Stimulated activated CD8-positive, alpha-beta memory T cell treated with anti-CD3 and anti-CD28 coated beads, Interleukin-2, amount 100 ng/mL, for 1 hour (primary cell): ENCODE measurements at places on chromosomes 5 and 9.

DNA sequence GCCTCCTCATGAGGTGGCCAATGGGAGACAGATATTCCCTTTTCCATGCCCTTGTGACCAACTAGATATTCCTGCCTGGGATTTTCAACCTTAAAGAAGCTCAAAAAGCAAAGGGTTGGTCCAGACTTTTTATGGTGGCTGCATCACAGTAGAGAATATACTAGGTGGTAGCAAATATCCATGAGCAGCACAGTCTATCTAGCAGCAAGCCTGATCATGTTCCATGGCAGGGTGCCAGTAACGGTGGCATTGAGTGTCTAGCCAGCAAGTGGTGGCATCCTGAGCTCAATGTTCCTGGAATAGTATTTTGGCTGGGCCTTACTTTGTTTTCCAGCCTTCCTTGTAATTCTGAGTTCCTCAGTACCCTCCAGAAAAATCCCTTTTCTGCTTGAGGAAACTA is 25.8 kb downstream of the CDC25C start:
- no peak for DNase-seq

DNA sequence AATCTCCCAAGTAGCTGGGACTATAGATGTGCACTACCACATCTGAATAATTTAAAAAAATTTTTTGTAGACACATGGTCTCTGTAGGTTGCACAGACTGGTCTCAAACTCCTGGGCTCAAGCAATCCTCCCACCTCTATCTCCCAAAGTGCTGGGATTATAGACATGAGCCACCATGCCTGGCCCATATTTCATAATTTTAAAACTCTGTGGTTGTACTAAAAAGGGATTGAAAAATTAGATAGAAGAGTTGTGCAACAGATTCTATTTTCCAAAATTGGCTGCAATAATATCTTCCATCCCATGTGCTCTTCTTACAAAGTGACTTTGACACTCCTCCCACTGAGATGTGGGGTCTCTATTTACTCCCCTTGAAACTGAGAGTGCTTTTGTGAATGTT is 7.6 kb upstream of the UHRF2 start:
- DNase-seq, result no peak

DNA sequence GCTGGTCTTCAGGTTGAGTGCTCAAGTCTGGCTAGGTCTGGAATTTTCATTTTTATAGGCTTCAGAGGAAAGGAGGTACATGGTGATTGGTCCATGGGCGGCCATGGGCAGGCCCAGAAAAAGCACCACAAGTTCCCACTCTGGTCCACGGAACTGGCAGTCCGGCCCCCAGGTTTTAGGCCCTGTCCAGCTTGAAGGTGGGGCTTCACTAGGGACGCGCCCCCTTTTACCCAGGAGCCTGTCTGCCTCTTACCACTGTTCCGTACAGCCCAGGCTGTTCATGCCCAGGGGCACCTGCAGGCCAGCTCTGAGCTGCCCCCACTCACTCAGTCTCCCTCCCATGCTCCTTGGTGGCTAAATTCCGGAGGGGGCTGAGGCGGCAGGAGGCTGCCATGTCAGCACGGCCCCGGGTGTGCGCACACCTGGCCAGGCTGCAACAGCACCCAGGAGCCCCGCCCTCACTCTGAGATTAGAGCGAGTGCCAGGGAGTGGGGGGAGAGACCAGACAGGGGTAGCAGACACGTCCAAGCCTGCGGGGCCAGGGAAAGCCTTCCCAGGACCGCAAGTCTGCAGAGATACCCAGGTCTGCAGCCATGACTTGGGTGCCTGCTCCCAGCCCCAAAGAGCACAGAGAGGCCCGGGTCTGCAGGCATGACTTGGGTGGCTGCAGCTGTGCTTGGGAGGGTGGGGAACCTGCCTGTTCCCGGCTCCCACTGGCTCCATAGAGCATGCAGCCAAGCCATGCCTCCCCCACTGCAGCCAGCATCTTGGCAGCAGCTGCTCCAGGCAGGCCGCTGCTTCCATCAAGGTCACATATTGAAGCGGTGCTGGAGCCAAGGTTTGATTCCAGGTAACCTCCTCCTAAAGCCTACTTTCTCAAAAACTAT is 390.2 kb upstream of the SGCD start:
- DNase-seq, result no peak

DNA sequence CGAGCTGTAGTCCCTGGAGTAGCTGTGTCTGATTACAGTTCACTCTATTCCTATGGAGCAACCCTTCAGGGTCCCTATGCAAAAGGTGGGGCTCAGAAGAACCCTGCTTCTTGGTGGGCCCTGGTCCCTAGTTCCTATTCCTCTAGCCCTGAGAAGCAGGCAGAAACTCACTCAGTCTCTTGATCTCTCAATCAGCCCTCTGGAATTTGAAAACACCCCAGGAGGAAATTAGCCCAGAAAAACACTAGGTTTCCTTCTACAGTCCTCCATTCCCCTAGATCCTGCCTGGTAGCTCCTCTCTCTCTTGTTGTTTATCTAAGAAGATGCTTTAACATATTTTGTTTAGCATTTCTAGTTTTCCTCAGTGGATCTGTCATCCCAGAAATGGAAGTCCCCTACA is 7.6 kb downstream of the RGS3 start:
- no peak for DNase-seq

GRCh38 chr5:147152086-147152485 is 82.7 kb upstream of the STK32A start:
- no peak for DNase-seq

DNA sequence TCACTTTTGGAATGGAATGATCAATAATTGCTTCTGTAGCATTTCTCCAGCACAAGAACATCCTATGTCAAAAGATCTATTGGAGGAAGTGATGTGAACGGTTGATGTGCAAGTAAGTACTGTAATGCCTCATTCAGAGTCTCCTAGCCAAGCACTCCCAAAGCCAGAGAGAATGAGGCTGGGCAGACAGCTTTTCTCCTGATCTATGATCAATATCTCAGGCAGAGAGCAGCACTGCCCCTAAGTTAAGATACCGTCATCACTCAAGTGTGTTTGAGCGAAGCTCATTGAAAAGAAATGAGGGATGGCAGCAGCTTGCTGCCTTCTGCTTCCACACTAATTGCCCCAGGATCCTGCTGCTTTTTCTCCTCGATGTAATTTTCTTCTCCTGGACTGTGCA is 324.1 kb upstream of the GRAMD2B start:
- no peak for DNase-seq

DNA sequence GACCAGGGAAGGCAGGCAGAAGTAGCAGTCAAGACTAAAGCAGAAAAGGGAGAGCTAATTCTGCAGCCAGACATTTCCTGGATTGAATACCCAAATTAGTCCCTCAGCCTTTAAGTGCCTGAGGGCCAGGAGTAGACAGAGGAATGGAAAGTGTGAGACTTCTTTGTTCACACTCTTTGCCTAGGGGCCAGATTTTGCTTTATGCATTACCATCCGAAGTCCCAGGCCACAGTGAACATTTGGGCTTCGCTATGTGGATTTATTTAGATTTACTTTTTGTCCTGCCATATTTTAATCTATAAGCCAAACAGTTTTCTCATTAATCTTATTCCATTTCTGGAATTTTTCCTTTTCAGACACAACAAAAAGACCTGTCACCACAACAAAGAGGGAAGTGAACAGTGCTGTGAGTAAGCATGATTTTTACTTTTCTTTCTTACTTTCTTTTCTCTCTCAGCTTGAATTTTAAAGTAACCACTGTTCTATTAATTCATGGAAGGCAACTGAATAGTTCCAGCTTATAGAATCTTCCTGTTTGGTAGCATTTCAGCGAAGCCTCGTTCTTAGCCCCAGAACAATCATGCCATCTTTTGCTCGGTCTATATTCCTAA is 52.6 kb downstream of the PDCD1LG2 start:
- no peak for DNase-seq

GRCh38 chr5:153476767-153477166 is 13.7 kb upstream of the GRIA1 start:
- DNase-seq, result no peak

DNA sequence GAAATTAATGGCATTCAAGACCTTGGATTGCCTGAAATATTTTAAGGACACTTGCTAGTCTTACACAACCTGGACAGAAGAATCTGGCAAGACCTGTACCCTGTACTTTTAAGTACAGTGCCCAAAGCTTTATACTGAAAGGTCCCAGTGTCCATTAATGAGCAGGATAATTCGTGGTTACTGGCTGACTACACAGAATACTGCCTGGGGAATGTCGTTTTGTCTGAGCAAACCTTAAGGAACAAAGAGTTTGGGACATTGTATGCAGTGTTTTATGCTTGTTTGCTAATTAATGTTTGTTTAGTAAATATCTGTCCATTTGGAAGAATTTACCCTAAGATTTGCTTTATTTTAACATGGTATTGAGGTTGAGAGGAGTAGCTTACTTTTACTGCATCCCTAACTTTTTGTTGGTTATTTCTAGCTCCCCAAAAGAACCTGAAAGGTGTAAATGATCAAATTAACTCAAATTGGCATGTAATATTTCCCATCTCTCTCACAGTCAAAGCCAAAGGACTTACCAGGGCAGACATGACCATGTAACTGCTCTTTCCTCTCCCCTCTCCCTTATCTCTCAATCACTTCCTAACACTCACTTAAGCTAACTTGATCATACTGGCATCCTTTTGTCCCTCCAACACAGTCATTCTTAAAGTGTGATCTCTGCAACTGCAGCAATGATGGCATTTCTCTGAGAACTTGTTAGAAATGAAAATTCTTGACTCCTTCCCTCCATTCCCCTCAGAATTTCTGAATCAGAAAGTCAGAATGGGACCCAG is 15.7 kb downstream of the RANBP3L start:
- no peak for DNase-seq

DNA sequence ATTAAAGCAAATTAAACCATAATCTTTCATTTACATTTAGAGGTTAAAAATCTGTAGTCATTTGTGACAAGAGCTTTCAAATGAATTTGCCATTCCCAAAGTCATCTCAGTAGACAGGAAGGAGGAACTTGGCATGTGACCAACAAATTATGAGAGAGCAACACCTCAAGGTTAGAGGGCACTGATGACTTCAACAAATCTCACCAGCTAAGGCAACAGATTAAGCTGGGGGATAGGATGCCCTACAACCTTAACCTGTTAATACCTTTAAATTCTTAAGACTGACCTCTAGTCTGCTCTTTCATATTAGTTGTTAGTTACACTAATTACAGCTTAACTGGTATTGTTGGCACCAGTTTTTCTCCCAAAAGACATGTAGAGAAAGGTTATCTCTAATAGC is 18.4 kb downstream of the POU5F2 start:
- DNase-seq, result no peak

- no peak for DNase-seq
Observed at GRCh38 chr5:147248561-147248960, 13.7 kb downstream of the STK32A start.

DNA sequence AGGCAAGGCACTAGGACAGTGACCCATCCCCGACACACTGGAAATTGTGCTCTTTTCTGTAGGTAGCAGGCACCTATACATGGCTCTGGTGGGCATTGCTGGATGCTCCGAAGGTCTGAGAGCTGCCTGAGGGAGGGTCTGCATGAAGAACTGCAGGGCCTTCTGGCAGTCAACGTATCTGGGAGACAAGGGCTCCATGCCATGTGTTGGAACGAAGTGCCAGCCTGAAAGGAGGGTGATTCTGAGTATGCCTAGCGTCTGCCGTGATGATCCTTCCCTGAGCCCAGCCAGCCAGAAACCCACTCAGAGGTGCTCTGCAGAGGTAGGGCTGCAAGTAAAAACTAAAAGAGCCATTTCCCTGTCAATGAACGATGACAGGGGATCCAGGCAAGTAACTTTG is 453.2 kb downstream of the MED10 start:
- no peak for DNase-seq

DNA sequence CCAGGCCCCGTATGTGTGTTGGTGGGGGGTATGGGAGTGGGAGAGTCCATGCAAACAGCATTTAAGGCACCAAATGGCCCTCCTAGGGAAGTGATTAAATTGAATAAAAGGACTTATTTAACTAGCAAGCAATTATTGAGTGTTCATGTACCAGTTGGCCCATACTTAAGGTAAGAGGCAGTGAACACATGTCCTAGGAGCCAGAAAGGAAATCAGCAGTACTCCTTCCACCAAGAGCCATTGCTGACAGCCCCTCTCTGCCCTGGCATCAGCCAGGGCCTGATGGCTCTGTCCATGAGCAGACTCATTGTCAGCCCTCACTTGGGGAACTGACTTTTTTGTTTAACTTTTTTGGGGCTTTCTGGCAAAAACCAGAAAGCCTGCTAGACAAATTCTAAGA is 10.4 kb upstream of the SHROOM1 start:
- DNase-seq, result no peak

DNA sequence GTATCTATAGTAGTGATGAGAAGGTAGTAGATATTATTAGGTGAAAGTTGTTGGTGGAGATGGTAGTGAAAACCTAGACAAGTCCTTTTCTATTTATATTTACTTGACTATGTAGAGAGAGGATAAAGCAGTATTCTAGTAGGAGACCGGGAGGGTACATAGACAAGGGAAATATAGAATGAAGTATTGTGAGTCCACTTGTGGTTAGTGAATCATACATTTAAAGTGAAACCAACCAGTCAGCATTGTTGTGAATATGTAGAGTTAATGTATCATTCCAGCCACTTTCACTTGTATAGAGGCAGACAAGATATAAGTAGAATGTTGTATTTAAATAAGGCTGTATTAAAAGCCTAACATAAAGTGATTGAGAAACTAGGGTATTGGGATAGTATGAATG is 1711.3 kb upstream of the ACO1 start:
- DNase-seq, result no peak

- DNase-seq, result no peak
Observed at GRCh38 chr9:124805186-124805585, 28.3 kb downstream of the OLFML2A start.

DNA sequence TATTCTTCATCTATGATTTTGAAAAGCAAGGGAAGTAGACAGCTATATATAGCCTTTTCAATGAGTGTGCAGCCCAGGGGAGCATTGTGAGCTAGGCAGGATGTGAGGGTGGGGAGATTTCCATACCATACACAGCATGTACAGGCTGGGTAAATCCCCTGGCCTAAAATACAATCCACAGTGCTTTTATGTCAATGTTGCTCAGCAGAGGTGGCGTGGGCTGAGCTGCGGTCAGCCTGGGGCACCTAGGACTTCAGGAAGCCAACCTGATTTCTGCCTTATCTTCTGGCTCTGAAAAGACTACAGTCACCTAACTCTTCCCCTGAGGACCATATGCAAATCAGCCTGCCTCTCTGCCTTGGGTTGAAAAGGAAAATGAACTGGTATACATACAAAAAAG is 6.3 kb upstream of the GARIN3 start:
- DNase-seq, result peak; percentile 34

DNA sequence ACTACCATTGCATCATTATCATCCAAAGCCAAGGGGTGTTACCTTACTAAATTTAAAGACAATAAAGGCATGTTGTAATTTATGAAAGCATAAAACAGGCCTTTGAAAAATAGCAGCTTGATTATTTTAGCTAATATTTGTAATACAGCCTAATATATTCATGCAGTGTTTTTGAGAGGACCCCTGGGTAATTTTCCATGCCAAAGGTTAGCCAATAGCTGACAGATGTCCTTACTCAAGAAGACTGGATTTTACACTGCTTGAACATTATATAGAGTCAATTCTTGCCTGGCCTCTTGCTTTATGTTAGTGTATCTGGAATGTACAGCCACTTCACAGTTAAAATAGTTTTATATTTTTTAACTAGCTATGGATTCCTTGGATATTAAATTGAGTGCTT is 337.8 kb upstream of the PAPPA start:
- DNase-seq, result no peak
